CD8-positive, alpha-beta T cell (primary cell): ENCODE measurements at places on chromosomes 16 and 17.

GRCh38 chr17:65143889-65144604 is 6.9 kb downstream of the RGS9 start:
- no peak for DNase-seq

GRCh38 chr17:15659663-15660062 is 24.4 kb downstream of the TRIM16 start:
- no peak for DNase-seq

DNA sequence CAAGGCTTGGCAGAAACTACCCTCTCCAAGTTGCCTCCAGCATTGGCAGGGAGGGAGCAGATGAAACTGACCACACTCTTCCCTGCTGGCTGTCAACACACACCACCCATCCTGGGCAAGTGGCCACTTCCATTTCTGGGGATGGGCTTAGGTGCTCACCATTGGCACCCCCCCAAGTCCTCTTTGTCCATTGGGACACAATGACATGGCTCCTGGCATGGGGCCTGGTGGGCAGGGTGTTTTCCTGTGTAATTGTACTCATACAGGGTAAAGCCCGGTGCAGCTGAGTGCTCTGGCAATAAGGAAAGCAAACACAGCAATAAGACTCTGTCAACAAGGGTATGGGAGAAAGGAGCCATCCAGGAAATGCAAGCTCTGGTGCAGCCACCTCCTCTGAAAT is 22.6 kb downstream of the SCNN1B start:
- DNase-seq, result no peak

DNA sequence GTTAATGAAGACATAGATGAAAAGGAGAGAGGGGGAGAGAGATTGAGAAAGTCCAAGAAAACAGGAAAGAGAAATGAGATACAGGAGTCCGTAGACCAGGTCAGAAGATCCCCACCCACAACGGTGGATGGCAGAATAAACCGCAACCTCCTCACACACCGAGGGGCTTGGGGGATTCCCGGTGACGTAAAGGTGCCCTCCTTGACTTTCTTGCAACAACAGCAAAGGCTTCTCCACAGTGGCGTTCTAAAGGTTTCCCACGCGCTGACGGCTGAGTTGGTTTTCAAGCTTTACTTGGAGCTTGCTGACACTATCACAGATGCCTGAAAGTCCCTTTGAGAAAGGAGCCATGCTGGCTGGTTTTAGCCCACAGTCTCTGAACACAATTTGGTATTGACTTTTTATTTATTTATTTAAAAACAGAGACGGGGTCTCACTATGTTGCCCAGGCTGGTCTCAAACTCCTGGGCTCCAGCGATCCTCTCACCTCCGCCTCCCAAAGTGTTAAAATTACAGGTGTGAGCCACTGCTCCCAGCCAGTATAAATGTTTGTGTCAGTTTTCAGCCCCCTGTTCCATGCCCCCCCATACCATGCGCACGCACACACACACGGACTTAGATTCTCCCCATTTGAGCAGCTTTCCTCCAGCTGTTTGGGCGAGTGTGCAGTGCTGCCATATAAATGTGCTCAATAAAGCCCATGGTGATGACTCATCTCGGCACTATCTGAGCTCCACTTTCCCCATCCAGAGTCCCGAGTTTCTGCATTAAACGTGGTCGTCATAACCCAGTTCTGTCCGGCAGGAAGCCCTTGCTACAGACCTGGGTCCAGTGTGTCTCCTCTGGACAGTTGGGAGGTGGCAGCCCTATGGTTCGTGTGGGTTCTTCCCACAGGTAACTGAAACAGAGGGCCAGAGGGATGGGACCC is 33.0 kb upstream of the SEC14L1 start:
- DNase-seq, result peak; percentile 74

GRCh38 chr17:18066866-18067265 is 20.9 kb upstream of the DRG2 start:
- DNase-seq, result no peak

GRCh38 chr16:87531418-87531817 is 38.6 kb upstream of the ZCCHC14 start:
- no peak for DNase-seq

DNA sequence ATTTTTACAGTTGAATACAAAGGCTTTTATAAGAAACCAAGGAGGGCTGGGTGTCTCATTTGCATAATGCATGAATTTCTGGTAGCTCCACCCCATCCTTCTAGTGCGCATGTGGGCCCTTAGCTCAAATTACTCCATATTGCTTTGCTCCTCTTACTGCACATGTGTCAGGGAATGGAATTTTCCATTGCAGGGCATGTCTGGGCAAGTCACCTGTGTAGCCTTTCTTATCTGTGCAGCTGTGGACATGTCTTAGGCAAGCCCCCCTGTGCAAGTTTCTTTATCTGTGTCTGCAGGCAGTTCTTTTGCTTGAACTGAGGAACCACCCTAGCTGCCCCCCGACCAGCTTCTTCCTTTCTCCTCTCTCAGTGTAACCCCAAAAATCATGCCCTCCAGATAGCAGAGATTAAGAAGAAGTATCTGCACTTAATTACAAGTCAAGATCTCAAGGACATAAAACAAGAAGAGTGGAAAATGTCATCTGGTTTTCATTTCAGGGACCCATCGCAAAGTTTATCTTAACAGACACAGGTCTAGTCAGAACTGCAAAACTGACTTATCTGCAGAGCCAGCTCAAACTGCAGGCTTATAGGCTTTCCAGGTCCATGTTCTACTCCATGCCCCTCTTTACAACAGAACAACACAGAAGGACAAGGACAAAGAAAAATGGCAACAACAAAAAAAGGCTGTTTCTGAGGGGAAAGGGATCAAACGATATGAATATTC is 137.9 kb upstream of the HS3ST4 start:
- DNase-seq, result no peak

DNA sequence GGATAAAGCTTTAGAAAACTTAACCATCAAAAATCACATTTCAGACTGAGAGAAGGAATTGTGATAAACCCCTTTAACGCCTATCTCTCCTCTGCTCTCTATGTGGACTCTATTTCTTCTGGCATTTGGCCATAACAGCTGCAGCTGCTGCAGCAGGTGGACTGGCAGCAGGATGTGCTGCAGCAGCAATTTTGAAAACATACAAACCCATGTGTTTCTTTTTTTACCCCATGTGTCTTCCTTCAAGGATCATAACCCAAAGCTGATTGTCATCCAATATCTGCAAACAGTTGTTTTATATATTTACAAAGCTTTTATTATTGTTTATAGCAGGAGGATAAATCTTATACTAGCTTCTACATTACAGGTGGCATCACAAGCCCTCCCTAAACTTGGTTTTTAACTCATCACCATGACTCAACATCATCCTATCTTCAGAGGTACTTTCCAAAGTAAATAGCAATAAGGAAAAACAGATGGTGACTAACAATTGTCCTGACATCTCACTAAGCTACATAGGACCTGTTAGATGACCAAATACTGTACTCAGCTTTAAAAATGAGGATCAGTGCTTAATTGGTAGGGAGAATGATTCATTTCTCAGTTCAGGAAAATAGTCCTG is 14.5 kb upstream of the KRTAP9-2 start:
- peak; percentile 11 for DNase-seq

- DNase-seq, result no peak
Measured at GRCh38 chr16:2472885-2473445, 1.9 kb downstream of the NTN3 start.

DNA sequence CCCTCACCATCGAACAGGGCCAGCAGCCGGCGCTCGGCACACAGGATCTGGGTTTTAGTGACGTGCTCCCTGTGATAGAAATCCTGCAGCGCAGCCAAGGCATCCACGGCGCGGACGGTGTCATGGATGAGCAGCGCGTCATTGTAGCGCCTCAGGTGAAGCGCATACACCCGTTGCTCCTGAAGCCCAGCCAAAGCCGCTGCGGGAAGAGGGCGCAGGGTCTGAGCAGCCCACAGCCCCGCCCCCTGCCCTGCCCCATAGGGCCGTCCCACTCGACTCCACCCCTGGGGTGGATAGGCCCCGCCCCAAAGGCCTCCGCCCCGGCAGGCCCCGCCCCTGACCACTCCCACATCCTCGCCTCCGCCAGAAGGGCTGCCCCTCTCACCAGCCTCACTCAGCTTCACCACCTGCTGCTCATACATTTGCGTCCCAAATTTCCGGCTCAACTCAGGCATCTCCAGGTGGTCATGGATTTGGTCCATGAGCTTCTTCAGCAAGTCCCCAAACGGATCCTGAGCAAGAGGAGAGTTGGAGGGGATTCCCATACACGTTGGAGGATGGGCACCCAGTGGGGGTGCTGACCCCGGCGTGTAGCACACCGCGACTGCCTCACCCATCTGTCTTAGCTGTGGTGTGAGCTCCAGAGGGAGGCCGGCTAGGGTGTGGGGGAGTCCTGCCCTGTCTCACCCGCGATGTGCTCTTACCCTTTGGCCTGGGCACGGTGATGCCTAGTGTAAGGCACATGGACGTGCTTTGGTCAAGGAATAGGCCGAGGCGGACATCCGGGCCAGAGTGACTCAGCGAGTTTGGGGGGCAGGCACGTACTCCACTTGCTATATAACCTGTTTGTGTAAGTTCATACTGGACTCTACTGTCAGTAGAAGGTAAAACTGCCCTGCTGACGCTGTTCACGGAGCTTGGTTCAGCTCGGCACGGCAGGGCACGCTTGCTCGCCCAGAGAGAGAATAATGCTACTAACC is 4.6 kb downstream of the DHX58 start:
- DNase-seq, result peak; percentile 97

- DNase-seq, result no peak
Measured at GRCh38 chr17:15920758-15921239, 24.1 kb upstream of the ADORA2B start.

DNA sequence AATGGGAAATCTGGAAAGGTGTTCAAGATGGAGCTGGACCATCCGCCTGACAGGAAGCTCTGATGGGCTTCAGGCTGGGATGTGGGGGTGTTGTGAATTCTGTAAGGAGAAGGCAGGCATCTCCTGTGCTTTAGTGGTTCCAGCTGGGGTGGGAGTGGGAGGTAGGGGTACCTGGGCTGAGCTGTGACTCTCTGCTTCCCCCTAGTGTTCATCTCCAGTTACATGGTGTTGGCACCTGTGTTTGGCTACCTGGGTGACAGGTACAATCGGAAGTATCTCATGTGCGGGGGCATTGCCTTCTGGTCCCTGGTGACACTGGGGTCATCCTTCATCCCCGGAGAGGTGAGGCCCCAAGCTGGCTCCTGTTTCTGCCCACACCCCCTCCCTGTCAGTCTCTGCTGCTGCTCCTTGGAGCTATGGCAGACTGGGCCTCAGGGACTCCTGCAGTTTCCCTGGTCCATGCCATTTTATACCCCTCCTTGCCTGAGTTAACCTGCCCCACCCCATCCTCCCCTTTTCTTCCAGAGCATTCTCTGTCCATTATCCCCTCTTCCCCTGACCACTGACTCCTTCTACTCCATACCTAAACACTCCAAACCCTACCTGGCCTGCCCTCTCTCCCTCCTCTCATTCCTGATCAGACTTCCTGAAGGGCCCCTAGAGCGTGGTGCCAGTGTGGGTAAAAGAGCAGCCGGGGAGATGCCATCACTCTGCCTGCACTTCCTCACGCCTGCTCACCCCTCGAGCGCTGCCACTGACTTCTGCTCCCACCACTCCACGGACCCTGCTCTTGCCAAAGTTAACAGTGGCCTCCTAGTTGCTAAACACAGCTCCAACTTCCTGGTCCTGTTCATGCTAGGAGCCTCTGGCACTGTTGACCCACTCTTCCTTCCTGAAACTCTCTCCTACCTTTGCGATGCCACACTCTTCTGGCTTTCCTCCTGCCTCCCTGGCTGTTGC is 3.4 kb downstream of the SPNS1 start:
- DNase-seq, result no peak

DNA sequence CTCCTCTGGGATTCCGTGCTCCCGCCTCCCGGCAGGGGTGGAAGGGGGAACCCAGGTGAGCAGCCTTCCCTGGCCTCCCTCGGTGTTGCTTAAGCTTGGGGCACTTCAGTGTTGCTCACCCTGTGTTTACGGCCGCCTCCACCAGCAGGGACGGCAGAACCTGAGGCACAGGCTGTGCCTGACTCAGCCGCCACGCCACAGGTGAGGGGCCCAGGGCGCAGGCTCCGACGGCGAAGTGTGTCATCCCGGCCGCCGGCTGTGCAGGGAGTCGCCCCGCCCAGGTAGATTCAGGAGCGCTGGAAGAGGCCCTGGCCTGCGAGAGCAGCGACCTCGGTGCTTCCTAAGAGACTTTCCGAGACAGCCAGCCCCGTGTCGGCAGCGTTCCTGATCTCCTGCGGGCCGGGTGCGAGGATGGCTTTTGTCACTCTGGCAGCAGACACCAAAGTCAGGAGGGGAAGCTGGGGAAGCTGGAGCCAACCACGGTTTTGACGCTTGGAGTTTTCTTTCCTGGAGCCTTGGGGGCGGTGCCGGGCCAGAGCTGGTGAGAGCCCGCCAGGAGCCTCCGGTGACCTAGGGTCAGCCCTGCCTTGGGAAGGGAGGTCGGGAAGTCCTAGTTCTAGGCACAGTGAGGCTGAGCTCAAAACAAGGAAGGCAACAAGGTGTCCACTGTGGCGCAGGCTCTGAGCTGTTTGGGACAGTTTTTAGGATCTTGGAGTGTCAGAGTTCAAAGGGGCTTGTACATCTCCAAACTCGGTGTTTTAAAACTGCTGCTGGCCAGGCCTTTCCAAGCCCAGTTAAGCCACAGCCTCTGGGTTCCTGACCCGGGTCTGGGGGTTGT is 2.1 kb downstream of the GSE1 start:
- DNase-seq, result peak; percentile 73

GRCh38 chr17:80418589-80418988 is 3.6 kb downstream of the ENDOV start:
- no peak for DNase-seq

DNA sequence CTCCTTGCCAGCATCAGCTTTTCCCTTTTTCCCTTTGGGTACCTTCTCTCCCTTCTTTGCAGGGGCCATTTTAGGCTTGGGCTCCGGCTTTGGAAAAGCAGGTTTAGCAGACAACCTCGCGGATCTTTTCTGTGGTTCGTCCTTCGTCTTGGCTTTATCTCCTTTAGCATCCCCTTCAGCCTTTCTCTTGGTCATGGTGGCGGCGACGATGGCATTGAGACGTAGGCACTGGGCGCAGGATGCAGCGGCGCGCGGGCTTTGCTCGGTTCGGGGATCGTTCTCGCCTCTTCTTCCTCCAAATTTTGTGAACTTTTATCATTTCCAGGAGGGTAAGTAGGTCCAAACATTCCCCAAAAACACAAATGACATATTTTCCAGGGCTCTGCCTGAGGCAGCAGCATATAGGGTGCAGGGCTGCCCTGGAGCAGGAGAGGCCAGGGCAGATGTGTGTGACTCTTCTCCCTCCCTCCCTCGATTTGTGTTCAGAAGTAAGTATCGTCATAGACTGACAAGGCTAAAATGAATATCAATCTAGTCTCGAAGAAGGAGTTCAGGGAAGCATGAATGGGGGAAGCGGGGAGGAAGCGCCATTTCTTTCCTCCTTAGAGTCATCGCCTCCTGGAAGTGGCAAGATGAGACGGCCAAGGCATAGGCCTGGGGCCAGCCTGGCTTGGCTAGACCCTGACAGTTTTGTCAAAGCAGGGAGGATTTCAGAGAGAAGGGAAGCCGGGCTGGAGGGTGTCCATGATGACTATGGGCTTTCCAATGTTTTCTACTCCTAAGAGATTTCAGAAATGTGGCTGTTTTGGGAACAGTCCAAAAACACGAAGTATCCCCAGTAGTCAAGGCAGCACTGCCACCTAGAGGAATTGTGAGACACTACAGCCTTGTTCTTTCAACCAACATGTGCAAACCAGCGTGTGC is 13.2 kb downstream of the CHCT1 start:
- peak; percentile 34 for DNase-seq

GRCh38 chr16:89685916-89686315 is 573 bp upstream of the CDK10 start:
- DNase-seq, result no peak
